ENCODE measurements at places on chromosomes 4 and X.

DNA sequence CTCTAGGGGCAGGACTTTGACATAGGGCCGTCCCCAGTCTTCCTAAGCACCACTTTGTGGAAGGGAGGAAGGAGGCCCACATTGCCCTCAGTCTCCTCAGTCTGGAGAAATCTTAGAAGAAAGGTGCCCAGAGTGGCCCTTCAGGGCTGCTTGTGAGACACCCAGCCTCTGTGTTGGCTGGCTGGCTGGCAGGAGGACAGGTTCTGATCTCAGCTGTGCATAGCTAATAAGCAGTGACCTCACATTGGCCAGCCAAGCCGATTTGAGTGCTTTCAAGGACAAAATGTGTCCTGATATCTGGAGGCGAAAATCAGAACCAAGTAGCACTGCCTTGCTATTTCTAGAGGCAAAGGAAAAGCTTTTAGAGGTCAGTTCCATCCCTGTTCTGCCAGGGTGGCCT is 211.5 kb downstream of the BCOR start:
- DNase-seq = no peak

DNA sequence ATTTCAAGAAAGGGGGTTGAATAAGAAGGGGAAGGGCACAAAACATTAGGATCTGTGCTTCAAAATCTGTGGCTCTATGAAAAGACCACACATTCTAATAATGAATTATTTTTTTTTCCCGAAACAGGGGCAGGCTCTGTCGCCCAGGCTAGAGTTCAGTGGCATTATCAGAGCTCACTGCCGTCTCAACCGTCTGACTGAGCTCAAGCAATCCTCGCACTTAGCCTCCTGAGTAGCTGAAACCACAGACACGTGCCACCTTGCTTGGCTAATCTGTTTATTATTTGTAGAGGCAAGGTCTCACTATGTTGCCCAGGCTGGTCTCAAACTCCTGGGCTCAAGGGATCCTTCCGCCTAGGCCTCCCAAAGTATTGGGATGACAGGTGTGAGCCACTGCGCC is 33.4 kb downstream of the ACSL1 start:
- no peak for DNase-seq

DNA sequence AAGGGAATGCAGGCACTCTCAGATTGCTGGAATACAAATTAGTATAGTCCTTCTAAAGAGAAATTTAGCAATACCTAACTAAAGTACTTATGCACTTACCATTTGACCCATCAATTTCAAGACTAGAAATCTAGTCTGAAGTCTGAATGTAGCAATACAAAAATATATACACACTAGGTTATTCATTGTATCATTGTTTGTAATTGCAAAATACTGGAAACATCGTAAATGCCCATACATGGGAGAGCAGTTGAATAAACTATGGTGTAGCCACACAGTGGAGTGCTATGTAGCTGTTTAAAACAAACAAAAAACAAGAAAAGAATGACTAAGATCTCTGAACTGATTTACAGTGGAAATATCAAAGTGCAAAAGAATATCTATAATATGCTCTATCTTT is 346.4 kb downstream of the ZNF674 start:
- DNase-seq = no peak

DNA sequence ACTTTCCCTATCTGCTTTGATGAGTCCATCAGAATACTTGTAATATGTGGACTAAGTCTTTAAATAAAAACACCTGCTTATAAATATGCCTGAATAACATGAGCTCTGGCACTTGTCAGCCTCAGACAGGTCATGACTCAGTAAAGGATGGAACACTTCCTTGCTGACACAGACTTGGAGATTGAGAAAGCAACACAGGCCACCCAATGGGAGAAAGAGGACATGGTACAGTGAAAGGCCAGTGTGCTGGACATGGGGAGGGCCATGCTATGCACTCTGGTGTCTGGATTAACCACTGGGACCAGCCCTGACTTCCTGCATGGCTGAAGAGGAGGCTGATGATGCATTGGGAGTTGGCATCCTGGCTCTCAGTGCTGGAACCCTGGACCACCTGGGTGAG is 149.5 kb downstream of the DHRSX start:
- DNase-seq = no peak

GRCh38 chr4:20809812-20810211 is 109.6 kb downstream of the PACRGL start:
- no peak for DNase-seq

GRCh38 chrX:17527922-17528321 is 152.9 kb downstream of the NHS start:
- DNase-seq = no peak

GRCh38 chr4:116664198-116664597 is 421.2 kb downstream of the TRAM1L1 start:
- DNase-seq = no peak

- DNase-seq = no peak
These were observed 78.5 kb downstream of the MID1IP1 start for GRCh38 chrX:38879631-38880220.

GRCh38 chr4:74230902-74231499 is 73.1 kb downstream of the MTHFD2L start:
- DNase-seq = no peak

DNA sequence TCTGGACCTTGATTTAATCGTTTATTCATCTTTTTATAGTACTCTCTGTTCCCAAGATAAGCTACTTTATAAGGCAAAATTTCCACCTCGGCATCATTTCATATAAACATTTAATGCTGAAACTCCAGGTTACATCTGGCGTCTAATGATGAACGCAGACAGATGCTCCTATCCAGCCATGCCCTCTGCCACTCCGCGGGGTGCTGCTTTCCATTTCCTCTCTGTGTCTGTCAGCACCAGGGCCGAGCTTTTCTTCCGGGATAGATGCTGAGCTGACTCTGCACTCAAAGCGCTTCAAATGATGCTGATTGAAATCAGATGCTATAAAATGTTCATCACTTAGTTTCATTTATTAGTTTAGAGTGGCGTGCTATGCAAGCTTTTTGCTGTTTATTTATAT is 80.5 kb upstream of the HELT start:
- DNase-seq = no peak
